ENCODE measurements at places on chromosomes 2 and 18.

- DNase-seq, result no peak
Observed at GRCh38 chr2:112733456-112733855, 12.6 kb downstream of the NT5DC4 start.

DNA sequence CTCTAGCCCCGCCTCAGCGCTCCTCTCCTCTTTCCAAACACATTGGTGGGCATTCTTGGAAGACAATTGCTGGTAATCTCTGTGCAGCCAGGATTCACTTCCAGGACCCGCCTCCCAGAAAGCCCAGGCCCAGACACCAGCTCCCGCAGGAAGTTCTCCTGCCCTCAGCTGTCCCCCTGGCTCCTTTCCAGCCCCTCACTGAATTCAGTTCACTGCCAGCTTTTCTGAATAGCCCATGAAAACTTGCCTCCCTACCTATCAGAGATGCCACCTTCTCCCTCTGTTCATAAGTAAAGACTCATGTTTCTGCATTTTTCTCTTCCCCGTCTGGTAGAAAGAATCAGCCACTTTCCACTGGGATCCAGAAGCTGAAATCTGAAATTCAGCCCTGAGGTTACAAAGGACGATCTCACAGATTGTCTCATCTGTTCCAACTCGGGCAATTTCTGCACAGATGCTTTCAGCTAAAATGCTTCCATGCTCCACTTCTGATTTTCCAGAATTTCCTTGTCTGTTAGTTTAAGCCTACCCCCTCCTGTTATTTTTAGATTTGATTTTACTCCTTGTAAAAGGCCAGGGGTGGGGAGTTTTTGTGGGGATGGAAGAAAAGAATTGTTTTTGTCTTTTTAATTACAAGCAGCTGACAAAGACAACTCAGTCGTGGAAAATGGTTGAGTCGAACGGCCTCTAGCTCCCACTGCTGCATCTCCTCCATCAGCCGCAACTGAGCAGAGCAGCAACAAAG, 98.1 kb downstream of the SP3 start:
- DNase-seq, result no peak

GRCh38 chr2:160063271-160063670, 856 bp upstream of the PLA2R1 start:
- no peak for DNase-seq

- no peak for DNase-seq
Observed at GRCh38 chr2:69774984-69775982, 33.3 kb downstream of the ANXA4 start.

- no peak for DNase-seq
Observed at GRCh38 chr18:62325806-62326645, 916 bp downstream of the TNFRSF11A start.

- no peak for DNase-seq
Observed at GRCh38 chr2:241808721-241809382, at the start of gene NEU4. TSS of gene NEU4 (plus strand) at chr2:241809193. CDS start at chr2:241814485, 5,292 bp downstream.

GRCh38 chr18:49015886-49016647, 65.3 kb upstream of the SMAD7 start:
- no peak for DNase-seq

DNA sequence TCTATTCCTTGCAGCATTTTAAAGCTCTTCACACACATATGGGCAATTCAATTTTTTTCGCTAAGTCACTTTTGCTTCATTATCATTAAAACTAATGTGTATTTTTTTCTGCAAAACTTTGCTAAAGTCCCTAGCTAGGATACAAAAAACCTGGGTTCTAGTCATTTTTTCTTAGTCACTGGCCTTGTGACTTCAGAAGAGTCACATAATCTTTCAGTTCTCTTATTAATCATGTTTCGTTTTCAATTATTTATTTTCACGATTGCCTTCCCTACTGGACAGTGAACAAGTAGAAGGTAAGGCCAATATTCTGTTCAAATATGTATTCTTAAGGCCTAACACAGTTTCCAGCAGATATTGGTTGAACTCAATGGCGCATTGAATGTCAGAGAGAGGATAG, 60.9 kb upstream of the CYRIA start:
- no peak for DNase-seq

DNA sequence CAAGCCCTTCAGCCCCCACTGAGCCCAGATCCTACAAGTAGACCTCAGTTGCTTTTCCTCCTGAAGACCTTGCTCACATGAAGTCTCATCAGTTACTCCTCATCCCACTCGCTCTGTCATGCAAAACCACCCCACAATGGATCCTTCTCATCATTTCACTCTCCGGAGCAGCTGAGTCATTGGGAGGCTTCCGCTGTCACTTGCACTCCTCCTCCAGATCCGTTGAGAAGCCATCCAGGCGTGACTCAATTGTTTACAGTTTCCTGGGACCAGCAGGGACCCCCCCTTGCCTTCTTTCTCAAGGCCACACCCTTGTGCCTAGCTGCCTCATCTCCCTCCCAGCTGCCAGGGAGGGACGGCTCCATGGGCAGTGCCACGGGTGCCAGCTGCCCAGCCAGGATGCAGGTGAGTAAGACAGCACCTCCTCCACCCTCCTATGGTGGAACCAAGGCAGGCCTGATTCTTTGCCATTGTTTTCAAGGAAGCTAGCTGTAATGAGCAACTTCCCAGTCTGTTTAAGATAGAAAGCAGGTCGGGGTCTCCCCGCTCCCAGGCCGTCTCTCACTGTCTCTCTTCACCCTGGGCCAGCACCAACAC, 16.3 kb downstream of the GPR55 start:
- DNase-seq, result peak; percentile 74

- no peak for DNase-seq
Observed at GRCh38 chr2:198659096-198659870, 798.5 kb downstream of the SATB2 start.
